ENCODE measurements at places on chromosomes 11 and 22. TPM values are rescaled to one million over a fixed set of nuclear protein-coding genes. Genes with fewer than 3 reads are reported as not detected.

Gene MEN1
- total RNA-seq: 27.9 TPM

- DNase-seq: no peak
Measured at GRCh38 chr11:111826322-111826950, 44.9 kb downstream of the ALG9 start.

Gene CECR2
- 10.1 TPM for total RNA-seq

DNA sequence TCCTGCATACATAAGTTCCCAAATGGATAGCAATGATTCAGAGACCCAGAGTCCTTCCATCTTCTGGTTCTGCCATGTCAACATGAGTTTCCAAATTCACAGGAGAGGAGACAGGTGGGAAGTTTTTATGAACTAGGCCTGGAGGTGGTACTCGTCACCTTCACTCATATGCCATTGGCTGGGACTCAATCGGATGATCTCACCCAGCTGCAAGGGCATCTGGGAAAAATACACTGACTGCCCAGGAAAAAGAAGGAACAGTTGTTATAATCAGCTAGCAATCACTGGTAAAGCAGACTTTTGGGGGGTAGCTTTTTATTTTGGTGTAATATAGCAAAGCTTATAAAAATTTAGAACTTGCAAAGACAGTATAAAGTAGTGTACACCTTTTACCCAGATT, 83.9 kb downstream of the OTOG start:
- no peak for DNase-seq

GRCh38 chr22:31400023-31400397, 606 bp downstream of the DRG1 start:
- no peak for DNase-seq

DNA sequence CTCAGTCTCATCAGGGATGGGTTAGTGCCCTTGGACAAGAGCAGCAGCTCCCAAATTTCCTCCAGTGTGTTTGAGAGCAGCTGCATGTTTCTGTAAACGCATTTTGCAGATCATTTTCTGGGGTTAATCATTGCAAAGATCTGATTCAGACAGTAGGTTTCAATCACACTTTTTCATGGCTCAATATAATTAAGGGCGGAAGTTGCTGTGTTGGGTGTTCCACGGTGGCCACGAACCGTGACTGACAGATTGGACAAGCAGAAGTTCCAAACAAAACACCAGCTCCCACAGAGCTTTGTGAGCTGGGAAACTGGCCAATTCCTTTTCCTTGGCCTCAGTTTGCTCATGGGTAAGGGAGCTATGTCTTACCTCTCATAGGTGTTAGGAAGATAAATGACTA, 8.4 kb upstream of the RASSF10 start:
- no peak for DNase-seq

Measured in prostate gland (tissue), 2 donors.